ENCODE measurements at places on chromosomes 5 and 9.

GRCh38 chr5:91383956-91384300 lies 811 bp upstream of the ARRDC3 start:
- H3K27me3 ChIP-seq = no peaks in the 10 kb centered on the region
- H3K36me3 ChIP-seq = peaks cover 7% of the 10 kb centered on the region
- H3K27ac ChIP-seq = peak overlapping the region; percentile 100
- no peak for DNase-seq
- H3K4me1 ChIP-seq = peaks cover 18% of the 10 kb centered on the region

DNA sequence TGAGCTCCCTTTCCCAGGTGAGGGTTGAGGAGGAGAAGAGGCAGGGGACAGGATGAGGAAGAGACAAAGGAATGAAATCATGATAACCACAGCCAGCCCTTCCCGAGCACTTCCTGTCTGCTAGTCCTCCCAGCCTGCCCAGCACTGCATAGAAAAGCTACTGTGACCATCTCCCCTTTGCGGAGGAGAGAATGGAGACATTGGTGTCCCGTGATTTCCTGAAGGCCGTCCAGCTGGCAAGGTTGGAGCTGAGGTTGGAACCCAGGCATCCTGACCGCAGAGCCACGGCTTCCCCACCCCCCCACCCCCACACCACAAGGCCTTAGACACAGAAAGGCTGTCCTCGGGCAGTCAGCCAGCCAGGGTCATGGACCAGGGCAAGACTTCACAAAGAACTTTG lies 131.1 kb upstream of the ICE1 start:
- H3K4me3 ChIP-seq = no peak overlapping the region
- peaks cover 5% of the 10 kb centered on the region for H3K27me3 ChIP-seq
- H3K36me3 ChIP-seq = peaks cover 8% of the 10 kb centered on the region
- H3K27ac ChIP-seq = no peak overlapping the region
- no peak for DNase-seq

GRCh38 chr5:153998010-153998409 lies 40.7 kb downstream of the FAM114A2 start:
- no peak overlapping the region for H3K4me3 ChIP-seq
- no peak overlapping the region for H3K27ac ChIP-seq
- DNase-seq = no peak
- H3K27me3 ChIP-seq = no peaks in the 10 kb centered on the region
- H3K36me3 ChIP-seq = peaks cover 33% of the 10 kb centered on the region

DNA sequence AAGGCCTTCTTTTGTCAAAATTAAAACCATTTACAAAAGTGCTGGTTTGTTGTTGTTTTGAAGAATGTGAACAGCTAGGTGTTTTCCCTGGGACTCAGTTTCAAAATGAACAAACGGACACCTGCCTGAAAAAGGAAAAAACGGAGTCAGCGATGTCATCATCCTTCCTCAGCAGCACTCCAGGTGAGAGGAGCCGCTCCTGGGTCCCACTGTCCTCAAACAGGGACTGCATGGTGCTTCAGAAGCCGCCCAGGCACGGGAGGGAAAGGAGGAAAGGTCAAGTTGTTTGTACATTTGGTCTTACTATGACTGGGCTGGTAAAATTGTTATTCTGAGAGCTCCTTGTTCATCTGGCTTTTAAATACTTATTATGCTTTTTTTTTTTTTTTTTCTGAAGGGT lies 69.0 kb upstream of the ZSWIM6 start:
- H3K4me3 ChIP-seq = no peak overlapping the region
- peaks cover 6% of the 10 kb centered on the region for H3K4me1 ChIP-seq
- no peak for DNase-seq
- H3K36me3 ChIP-seq = no peaks in the 10 kb centered on the region
- no peak overlapping the region for H3K27ac ChIP-seq
- H3K27me3 ChIP-seq = peaks cover 5% of the 10 kb centered on the region

- H3K4me3 ChIP-seq = no peak overlapping the region
- H3K4me1 ChIP-seq = no peaks in the 10 kb centered on the region
- DNase-seq = no peak
- H3K27ac ChIP-seq = no peak overlapping the region
- no peaks in the 10 kb centered on the region for H3K27me3 ChIP-seq
Observed at GRCh38 chr5:164597293-164597900, 1092.0 kb downstream of the MAT2B start.

GRCh38 chr9:127905004-127905728 lies 5.8 kb upstream of the ST6GALNAC6 start:
- no peaks in the 10 kb centered on the region for H3K27me3 ChIP-seq
- no peak overlapping the region for H3K4me3 ChIP-seq
- no peaks in the 10 kb centered on the region for H3K36me3 ChIP-seq
- peak overlapping the region; percentile 62 for H3K27ac ChIP-seq

DNA sequence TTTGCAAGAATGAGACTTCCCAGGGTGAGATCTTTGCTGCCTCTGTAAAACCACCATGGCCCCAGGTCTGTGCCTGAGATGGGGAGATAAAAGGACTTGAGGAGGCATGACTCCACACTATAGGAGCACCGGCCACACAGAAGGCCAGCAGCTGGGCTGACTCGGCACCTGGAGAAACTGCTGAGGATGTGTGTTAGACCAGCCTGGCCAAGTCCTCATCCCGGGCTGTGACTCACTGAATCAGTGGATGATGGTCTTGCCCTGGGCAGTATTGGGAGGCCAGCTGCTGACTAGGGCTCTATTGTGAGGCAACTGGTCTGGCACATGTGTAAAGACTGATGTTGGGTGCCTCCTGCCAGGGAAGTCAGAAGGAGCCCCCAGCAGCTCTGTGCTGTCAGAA lies 286.2 kb downstream of the ACTL7B start:
- H3K27me3 ChIP-seq = peaks cover 23% of the 10 kb centered on the region
- H3K4me1 ChIP-seq = no peaks in the 10 kb centered on the region
- H3K27ac ChIP-seq = no peak overlapping the region
- no peaks in the 10 kb centered on the region for H3K36me3 ChIP-seq
- DNase-seq = no peak

DNA sequence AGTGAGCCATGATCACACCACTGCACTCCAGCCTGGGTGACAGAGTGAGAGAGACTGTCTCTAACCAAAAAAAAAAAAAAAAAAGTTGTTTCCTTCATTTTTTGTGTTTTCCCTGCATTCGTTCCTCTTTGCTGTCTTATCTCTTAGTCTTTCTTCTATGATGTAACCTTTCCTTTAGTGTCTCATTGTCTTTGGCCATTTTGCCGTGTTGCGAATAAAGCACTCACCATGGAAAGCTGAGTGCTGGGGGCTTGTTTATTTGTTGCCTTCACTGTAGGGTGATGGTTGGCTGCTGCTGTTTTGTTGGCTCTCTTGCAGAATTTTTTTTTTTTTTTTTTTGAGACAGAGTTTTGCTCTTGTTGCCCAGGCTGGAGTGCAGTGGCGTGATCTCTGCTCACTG lies 7.7 kb downstream of the EHMT1 start:
- no peak overlapping the region for H3K4me3 ChIP-seq
- H3K27ac ChIP-seq = no peak overlapping the region
- H3K4me1 ChIP-seq = peaks cover 26% of the 10 kb centered on the region
- DNase-seq = no peak

- peaks cover 25% of the 10 kb centered on the region for H3K27me3 ChIP-seq
- H3K27ac ChIP-seq = no peak overlapping the region
- DNase-seq = peak; percentile 42
- H3K36me3 ChIP-seq = no peaks in the 10 kb centered on the region
Observed at GRCh38 chr5:6792911-6793471, 79.8 kb downstream of the TENT4A start.

GRCh38 chr5:135480511-135480910 lies 28.4 kb upstream of the TIFAB start:
- H3K4me3 ChIP-seq = no peak overlapping the region
- H3K36me3 ChIP-seq = no peaks in the 10 kb centered on the region
- H3K4me1 ChIP-seq = peaks cover 19% of the 10 kb centered on the region
- H3K27me3 ChIP-seq = peaks cover 62% of the 10 kb centered on the region
- H3K27ac ChIP-seq = no peak overlapping the region

- H3K4me3 ChIP-seq = no peak overlapping the region
- H3K4me1 ChIP-seq = peaks cover 15% of the 10 kb centered on the region
- DNase-seq = no peak
- H3K36me3 ChIP-seq = no peaks in the 10 kb centered on the region
- H3K27me3 ChIP-seq = no peaks in the 10 kb centered on the region
Observed at GRCh38 chr5:65078331-65078730, 309.6 kb downstream of the CWC27 start.

DNA sequence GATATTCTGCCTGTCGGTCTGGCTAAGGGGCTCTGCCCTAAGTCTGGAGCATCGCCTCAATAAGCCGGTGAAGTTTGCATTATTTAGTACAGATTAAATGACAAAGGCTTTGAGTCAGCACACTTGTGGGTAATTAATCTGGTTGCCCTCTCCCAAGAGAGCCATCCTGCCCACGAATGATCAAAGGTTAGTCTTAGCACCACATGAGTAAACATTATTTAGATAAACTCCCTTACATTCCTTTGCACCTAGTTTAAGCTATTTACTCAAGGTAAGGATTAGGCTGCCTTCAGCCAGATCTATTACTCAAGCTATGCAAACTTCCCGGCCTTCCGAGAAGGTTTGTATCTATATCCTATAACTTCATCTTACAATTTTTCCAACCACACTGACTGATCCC lies 572.1 kb downstream of the CHSY3 start:
- H3K4me3 ChIP-seq = no peak overlapping the region
- no peak for DNase-seq
- no peak overlapping the region for H3K27ac ChIP-seq
- no peaks in the 10 kb centered on the region for H3K36me3 ChIP-seq
- no peaks in the 10 kb centered on the region for H3K27me3 ChIP-seq

- H3K27me3 ChIP-seq = peaks cover 14% of the 10 kb centered on the region
- no peak overlapping the region for H3K4me3 ChIP-seq
- no peaks in the 10 kb centered on the region for H3K36me3 ChIP-seq
- H3K27ac ChIP-seq = no peak overlapping the region
- no peak for DNase-seq
Observed at GRCh38 chr5:158194561-158194976, 335.6 kb upstream of the CLINT1 start.

DNA sequence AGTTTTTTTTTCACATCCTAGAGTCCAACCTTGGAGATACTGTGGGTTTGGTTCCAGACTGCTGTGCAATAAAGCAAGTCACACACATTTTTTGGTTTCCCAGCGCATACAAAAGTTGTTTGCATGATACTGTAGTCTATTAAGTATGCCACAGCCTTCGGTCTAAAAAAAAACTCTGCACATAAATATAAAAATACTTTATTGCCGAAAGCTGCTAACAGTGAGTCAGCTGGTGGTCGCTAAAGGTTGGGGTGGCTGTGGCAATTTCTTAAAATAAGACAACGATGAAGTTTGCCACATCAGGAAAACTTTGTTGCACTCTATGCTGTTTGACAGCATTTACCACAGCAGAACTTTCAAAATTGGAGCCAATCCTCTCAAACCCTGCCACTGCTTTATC lies 37.4 kb downstream of the UBQLN1 start:
- H3K4me1 ChIP-seq = no peaks in the 10 kb centered on the region
- H3K36me3 ChIP-seq = peaks cover 32% of the 10 kb centered on the region
- no peak overlapping the region for H3K27ac ChIP-seq
- no peak overlapping the region for H3K4me3 ChIP-seq

DNA sequence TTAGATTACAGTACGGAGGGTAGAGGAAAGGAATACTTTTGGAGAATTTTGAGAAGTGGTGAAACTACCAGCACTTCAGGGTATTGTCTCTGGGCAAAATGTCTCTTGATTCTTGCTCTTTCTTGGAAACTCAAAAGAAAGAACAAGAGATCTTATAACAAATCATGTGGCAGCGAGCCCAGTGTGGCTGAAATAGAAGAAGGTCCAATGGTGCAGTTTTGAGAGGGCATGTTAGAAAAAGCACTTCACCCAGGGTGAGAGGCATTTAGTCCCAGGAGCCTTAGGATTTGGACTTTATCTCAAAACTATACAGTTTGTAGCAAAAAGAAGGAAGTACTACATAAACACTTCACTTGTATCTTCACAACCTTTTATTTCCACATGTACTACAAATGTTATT lies 39.4 kb downstream of the NNT start:
- DNase-seq = no peak
- H3K4me3 ChIP-seq = no peak overlapping the region
- H3K27ac ChIP-seq = no peak overlapping the region
- H3K4me1 ChIP-seq = no peaks in the 10 kb centered on the region

DNA sequence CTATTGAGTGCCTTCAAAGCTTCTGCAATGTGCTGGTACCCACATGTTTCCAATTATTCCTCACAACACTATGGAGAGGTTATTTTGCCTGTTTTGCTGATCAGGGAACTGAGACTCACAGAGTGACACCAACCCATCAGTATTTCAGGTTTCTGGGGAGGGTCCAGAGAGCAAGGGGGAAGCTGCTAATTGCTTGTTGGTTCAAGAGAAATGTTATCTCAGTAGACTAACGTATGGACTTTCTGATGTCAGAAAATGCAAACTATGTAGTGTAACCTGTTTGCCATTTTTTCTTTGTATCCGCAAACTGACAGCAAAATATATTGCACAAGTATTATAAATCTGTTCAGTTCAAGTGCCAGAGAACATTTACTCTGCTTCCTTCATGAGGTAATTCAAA lies 108.3 kb upstream of the MSX2 start:
- peaks cover 59% of the 10 kb centered on the region for H3K4me1 ChIP-seq
- H3K27me3 ChIP-seq = peaks cover 6% of the 10 kb centered on the region
- H3K27ac ChIP-seq = peak overlapping the region; percentile 88
- no peaks in the 10 kb centered on the region for H3K36me3 ChIP-seq

- H3K4me1 ChIP-seq = peaks cover 10% of the 10 kb centered on the region
- H3K36me3 ChIP-seq = peaks cover 4% of the 10 kb centered on the region
- DNase-seq = no peak
- H3K4me3 ChIP-seq = no peak overlapping the region
Observed at GRCh38 chr9:115039516-115040120, 78.3 kb downstream of the TNC start.

GRCh38 chr5:133565993-133566392 lies 46.3 kb downstream of the FSTL4 start:
- H3K4me1 ChIP-seq = peaks cover 8% of the 10 kb centered on the region
- H3K4me3 ChIP-seq = no peak overlapping the region
- no peaks in the 10 kb centered on the region for H3K36me3 ChIP-seq
- no peak for DNase-seq
- no peak overlapping the region for H3K27ac ChIP-seq

DNA sequence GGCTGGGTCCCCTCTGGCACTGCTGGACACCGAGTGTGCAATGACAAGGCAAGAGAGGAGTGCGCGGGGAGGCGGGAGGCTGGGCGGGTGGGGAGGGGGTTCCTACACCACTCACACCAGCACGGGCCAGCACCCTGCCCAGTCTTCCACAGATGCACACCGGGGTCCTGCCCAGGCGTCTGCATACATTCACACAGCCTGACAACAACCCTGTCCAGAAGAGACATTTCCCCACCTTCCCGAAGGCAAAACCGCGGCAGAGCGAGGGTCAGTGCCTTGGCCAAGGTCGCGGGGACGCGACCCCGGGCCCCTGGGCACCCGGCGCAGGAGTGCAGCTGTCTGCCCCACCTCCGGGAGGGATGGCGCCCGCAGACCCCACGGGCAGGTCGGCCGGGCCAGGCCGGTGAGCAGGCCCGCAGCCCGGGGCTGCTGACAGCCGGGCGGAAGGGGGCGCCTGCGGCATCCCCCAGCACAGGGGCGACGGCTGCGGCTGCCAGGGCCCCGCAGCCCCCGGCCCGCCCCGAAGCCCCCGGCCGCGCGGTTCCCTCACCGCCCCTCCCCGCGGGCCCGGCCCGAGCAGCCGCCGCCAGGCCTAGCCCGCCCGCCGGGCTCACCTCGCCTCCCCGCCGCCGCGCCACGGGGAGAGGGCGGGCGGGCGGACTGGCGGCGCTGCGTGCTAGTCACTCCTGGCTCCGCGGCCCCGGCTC lies 496 bp downstream of the MAPK9 start:
- no peak for DNase-seq
- H3K36me3 ChIP-seq = peaks cover 13% of the 10 kb centered on the region
- peaks cover 41% of the 10 kb centered on the region for H3K4me1 ChIP-seq
- no peaks in the 10 kb centered on the region for H3K27me3 ChIP-seq
- peak overlapping the region; percentile 96 for H3K4me3 ChIP-seq
- H3K27ac ChIP-seq = peak overlapping the region; percentile 88

GRCh38 chr5:321230-321725 lies at the start of gene AHRR:
Gene AHRR, plus strand, starts transcription at chr5:321714. Its CDS starts 22,189 bp downstream, at chr5:343903.
- H3K4me3 ChIP-seq = peak within 1 kb of the TSS; percentile 83
- H3K27me3 ChIP-seq = peaks cover 42% of the 10 kb centered on the region
- no peak within 1 kb of the TSS for H3K27ac ChIP-seq
- H3K4me1 ChIP-seq = no peaks in the 10 kb centered on the region
